Right cardiac atrium (tissue), 5 donors: ENCODE measurements at places on chromosomes 13 and 19.

GRCh38 chr19:13842291-13843103, 34.4 kb upstream of the NANOS3 start:
- DNase-seq, result peak; percentile 92

GRCh38 chr19:39949026-39949747, 14.8 kb upstream of the FCGBP start:
- no peak for DNase-seq

DNA sequence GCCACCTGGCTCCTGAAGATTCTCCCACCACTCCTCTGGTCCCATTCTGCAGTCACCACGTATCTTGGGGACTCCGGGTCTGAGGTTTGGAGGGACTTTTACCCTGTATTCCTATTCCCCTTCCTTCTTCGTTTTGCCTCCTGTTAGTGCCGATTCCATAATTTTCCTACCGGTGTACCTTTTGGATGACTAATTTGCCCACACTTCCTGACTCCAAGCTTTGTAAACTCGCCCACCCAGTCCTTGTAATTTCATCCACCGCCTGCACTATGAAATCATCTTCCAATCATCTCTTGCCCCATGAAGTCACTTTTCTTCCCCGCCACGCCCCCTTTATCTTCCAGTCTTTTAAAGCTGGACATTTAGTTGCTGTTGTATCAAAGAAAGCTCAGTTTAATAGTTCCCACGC, 572 bp downstream of the UCHL3 start:
- DNase-seq, result no peak

GRCh38 chr13:97124915-97125809, 97.0 kb upstream of the MBNL2 start:
- DNase-seq, result peak; percentile 71

DNA sequence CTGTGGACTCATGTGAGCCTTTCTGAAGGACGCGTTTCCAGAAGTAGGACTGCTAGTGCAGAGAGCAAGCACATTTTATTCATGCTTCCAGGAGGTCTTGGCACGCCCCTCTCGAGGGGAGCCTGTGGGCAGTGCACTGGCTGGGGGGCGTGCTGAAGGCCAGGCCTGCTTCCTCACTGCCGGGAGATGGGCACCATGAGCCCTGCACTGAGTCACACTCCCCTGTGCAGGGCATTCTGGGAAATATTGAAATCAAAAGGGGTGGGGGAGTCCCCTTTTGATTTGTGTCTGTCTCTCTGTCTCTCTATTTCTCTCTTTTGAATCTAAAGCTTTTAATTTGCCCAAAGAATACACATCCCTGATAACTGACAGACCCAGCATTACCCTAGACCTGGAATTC, 34.0 kb downstream of the DPF1 start:
- DNase-seq, result no peak

GRCh38 chr19:42683917-42684513, 56.3 kb downstream of the PSG3 start:
- no peak for DNase-seq

- peak; percentile 36 for DNase-seq
These were observed 2.8 kb upstream of the ERFL start for GRCh38 chr19:41930926-41931592.

GRCh38 chr19:20776083-20777076, at the start of gene ZNF66:
Gene ZNF66, plus strand, starts transcription at chr19:20776304. Its CDS starts 144 bp downstream, at chr19:20776448.
- peak; percentile 98 for DNase-seq

DNA sequence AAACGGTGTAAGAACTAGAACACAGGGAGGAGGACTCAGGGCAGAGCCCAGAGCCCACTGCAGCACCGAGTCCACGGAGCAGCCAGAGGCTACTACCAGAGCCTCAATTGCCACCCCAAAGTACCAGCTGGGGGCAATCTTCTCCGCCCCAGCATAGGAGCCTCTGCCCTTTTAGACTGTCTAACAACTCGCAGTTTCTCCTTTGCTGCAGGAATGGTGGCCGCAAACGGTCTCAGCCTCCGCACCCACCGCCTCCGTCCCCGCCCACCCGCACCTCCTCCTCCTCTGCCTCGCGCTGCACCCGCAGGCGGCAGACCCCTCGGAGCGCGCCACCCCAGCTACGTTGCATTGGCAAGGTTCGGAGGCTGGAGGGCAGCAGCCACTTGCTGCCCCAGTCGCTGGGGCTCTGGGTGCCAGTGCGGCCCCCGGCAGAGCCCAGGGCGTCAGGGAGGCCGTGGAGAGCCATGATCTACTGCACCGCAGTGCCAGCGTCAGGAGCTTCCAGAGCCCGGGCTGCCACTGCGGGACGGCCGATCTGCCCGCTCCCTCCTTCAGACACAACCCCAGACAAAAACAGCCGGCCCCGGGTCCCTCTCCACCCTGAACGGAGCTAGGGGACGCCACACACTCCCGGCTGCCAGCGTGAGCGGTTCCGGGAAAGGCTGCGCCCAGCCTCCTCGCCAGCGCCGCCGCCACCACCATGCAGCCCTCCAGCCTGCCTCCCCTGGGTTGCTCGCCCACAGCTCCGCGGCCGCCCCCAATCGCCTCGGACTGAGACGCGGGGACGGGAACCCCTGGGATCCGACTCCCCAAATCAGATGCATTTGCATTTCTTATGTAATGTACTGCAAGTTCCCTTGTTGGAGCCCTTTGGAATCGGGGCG, 1.8 kb downstream of the FGF14 start:
- DNase-seq, result peak; percentile 69
